Bronchial epithelial cell (primary cell): ENCODE measurements at places on chromosomes 4 and X. TPM values are rescaled to one million over a fixed set of nuclear protein-coding genes. Genes with fewer than 3 reads are reported as not detected.
A peak's percentile ranks its signal among the peaks of the same experiment; 100 is the strongest.

ERVMER34-1 gene
- total RNA-seq = 0.51 and 3.2 TPM in 2 replicates

SLC10A7 gene
- 7.4 and 10.4 TPM in 2 replicates for total RNA-seq

ETDB gene
- not detected in 2 replicates for total RNA-seq

SRPK3 gene
- under 0.01 and 0.26 TPM in 2 replicates for total RNA-seq

TMPRSS11D gene
- 8.7 and 15.1 TPM in 2 replicates for total RNA-seq

PRICKLE3 gene
- 12.1 and 13.4 TPM in 2 replicates for total RNA-seq

SLC25A31 gene
- not detected in 2 replicates for total RNA-seq

XAGE2 gene
- total RNA-seq = not detected in 2 replicates

GRIA3 gene
- total RNA-seq = 0.26 and 0.51 TPM in 2 replicates

GCNA gene
- 1.6 and 1.7 TPM in 2 replicates for total RNA-seq

CCKAR gene
- not detected in 2 replicates for total RNA-seq

DNA sequence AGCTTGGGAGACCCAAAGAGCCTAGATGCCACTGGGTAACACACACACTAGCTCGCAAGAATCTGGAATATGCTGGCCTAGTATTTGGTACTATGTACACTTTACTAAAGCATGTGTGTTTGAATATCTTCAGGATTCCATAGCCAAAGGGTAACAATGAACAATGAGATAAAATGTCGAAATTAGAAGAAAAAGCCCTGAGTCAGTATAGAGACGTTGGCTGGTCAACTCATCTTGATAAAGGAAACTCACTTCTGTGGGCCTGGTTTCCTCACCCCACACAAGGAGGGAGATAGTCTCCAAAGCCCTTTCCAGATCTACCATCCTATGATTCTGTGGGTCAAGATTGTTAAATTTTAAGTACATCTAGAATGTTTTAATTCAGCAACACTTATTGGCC is 6.9 kb downstream of the ZDHHC9 start:
- no peak for DNase-seq

- DNase-seq = no peak
Observed at GRCh38 chr4:184769141-184769765, 35.4 kb upstream of the CENPU start.

GRCh38 chr4:23922013-23922412 is 32.2 kb upstream of the PPARGC1A start:
- DNase-seq = no peak

DNA sequence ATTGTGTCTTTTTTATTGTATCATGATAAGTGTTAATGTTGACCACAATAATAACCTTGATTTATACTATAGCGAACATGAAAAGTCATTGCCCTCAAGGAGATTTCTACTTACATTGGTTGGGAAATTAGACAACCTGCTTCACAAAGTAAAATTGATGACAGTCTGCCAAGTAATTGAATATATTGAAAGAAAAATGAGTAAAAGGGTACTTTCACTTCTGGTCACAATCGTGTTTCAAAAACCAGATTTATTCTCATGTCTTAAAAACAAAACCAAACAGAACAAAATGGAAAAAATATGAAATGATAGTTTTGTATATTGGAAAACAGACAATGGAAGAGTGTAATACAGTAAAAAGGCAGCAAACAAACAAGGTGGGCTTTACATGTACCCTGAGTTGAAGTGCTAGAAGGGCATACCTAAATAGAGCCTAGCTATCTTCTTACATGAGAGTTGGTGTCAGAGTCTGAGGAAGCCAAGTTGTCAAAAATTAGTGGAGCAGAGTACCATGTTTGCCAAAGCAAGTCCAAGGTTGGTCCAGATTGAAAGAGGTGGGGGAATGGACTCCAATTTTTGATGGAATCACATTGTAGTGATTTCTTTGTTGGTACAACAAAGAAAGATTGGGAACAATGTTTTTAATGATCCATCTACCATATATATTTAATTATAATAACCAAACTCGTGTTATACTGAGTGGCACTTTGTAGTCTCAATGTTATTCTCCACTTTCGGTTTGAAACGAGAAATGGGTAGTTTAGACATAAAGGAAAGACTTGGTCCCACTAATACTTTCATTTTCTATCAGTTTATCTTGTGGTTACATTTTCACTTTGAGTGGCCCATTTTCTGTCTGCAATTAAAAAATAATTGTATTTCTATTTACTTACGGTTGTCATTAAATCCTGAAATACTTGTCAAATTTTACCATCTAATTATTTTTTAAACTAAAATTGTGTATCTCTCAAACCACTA is 775.6 kb downstream of the STIM2 start:
- no peak for DNase-seq

DNA sequence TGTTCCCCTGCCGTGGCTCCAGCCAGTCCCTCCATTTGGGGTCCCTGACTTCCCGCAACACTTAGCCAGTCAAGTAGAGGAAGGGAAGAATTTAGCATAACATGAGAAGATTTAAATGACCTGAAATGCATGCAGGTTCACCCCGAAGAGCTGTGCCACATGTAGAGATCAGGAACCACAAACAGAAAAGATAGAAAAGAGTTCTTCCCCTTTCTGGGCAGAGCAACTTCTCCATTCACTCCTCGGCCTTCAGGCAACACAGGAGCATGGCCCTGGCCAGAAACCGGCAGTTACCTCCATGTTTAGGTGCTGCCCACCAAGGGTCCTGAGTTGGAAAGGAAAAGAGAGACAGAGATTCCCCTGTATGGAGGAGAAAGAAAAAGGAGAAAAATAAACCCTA is 5.2 kb downstream of the NLRP2B start:
- no peak for DNase-seq

DNA sequence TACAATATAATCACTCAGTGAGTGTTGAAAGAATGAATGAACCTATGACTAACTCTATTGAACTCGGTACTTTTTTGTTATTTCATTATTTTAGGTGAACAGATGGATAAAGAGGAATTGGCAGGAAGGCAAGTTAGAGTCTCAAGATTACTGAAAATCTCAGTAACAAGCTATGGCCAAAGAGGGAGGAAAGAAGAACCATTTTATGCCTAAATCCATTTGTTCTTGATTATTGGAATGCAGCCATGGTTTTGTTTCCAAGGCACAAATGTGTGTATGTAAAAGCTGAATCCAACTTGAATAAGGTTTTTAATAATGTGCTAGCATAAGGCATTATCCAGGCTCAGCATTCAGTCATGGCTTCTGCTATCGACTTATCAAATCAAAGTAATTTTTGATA is 196.4 kb downstream of the DTHD1 start:
- no peak for DNase-seq

DNA sequence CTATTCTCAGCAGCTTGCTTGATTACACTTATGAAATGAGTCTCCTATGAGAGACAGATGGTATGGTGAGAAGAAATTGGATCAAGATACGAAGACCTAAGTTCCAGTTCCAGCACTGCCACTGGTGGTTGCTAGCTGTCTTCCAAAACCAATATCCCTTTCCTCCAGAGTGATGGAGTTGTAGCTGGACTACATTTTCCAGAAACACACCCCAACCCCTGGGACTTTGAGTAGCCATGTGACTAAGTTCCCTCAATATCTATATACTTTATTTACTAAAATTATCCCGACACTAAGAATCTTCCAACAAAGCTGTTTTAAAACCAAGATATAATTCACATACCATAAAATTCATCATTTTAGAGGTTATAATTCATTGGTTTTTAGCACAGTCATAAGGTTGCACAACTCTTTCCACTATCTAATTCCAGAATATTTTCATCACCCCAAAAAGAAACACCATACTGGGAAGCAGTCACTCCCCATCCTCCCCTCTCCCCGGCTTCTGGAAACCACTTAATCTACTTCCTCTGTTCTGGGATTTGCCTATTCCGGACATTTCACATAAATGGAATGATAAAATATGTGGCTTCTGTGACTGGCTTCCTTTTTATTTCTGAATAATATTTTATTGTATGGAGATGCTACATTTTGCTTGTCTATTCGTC is 118.0 kb downstream of the MANBA start:
- no peak for DNase-seq

DNA sequence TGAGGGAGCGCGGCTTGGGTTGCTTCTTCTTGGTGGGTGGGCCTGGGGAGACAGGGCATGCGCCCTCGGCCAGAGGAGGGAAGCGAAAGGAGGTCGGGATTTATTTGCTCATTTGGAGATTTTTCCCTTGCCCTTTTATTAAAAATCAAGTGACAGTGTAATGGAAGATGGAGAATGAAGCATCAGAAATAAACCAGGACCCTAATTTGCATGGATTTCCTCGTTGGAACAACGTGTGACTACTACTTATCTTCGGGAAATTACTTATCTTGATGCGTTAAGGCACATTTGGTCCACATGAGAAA is 709 bp upstream of the CLOCK start:
- no peak for DNase-seq

DNA sequence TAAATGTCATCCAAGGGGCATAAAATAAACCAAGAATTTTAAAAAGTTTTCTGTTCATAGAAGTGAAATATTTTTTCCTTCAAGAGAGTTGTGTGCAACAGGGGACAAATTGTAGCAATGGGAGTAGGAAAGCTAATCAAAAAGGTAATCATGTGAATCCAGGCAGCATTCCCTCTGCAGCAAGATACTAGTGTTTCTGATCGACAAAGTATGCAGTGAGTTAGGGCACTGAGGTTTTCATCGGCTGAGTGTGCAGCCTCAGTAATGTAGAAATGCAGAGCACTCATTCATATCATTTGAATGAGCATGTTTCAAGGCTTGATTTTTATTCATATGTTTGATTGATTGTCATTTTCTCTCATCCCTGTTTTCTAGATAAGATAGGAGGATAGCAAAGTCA is 321.7 kb downstream of the PCDH7 start:
- no peak for DNase-seq

DNA sequence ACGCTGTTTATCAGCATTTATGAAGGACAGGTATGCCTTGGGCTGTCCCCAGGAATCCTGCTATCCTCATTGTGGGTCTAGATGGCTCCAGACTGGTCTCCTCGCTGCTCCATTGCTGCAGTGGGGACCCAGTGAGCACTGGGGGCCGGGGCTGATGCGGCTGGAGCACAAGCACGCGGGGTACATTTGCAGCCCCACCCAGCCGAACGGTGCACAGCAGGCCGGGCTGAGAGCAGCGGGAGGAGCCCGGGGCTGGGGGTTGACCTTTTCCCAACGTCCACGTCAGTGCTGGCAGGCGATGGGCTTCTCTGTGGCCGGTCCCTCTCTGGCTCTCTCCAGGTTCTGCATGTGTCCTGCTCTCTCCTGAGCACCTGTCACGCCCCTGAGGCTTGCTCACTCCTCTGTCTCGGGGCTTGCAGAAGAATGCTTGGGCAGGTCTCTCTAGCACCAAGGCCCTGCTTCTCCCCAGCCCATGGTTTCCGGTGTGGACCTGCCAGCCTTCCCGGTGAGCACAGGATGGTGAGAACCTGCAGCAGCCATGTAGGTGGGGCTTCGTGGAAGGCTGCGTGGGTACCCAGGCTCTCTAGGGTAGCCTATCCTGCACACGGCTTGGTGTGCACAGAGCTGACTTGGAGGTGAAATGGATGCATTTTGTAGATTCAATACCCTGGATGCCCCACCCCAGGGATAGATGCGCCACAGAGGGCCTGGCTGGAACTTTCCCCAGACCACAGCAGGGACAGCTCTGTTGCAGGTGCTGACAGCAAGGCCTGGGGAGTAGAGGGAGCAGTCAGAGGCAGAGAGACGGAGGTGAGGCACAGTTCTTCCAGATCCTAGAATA is 89.1 kb upstream of the ADRA2C start:
- no peak for DNase-seq

GRCh38 chr4:108370291-108371141 is 201.8 kb upstream of the LEF1 start:
- DNase-seq = no peak

GRCh38 chr4:40550196-40550595 is 79.5 kb downstream of the RBM47 start:
- DNase-seq = no peak

DNA sequence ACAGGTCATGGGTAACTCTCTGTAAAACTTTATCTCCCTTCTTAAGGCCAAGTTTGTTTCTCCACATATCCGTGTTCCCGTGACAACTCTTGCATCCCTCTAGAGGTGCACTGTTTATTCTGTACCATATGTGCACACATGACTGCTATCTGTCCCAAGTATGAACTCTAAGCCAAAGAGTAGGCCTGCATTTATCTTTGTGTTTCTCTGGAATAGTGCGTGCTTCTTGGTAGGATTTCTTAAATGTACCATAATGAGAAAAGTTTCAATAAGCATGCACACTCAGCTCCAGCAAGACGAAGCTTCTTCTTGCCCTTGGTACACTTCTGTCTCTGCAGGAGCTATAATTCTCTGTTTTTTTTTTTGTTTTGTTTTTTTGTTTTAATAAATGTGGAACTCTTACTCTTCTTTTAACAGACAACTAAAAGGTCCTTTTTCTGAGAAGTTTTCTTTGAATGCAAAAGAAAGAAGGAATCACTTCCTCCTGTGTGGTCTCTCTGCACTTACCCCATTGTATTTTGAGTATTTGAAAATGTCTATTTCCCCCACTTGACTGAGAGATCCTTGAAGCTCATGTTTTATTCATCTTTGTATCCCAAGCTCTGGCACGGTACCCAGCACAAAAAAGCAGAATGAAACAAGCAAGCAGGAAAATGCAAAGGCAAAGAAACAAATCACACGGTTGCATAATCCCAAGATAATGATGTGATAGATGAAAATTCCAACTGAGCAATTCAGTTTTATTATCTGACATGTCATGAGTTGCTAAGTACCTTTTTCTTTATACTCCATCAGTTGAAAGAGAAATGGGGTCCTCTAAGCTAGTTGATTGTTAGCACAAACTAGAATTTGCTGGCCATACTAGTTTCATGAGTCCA is 521.9 kb upstream of the BOD1L1 start:
- DNase-seq = no peak

DNA sequence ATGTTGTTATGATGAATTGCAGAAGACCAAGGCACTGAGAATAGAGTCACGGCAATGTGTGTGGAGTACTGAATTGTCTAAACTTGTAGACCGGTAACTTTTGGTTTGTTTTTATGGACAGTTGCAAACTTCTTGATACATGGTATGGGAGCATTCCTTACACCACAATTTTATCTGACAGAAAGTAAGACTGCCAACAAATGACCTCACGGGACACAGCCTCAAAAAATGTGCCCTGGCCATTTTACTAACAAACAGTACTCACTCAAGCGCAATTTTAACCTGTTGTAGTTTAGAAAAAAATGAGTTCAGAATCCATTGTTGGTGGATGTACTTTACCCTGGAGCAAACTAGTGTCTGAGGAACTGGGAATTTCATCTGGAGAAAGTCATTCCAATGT is 321.2 kb downstream of the CAMK2D start:
- DNase-seq = no peak

GRCh38 chr4:14023036-14023435 is 395.5 kb upstream of the BOD1L1 start:
- no peak for DNase-seq

DNA sequence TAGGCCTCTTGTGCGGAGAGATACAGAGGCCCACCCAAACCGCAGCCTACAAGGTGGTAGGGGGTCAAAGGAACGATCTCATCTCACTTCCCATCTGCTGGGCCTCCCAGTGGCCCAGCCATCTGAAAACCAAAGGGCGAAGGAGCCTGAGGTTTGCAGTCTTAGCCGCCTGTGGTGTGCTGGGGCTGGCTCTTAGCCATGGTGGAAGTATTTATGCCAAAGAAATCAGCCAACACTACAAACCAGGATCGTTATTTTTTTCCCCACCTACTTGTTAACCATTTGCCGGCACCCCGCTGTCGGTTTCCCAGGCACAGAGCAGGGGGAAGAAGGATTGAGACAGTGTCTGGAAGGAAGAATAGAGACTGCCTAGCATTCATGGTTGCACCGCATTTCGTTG is 30.9 kb upstream of the CDKL5 start:
- no peak for DNase-seq

GRCh38 chr4:17635056-17635455 is 20.6 kb downstream of the MED28 start:
- DNase-seq = no peak

GRCh38 chr4:154478547-154478946 is 13.1 kb downstream of the DCHS2 start:
- DNase-seq = no peak

- peak; percentile 39 for DNase-seq
Observed at GRCh38 chrX:49291615-49292337, 11.7 kb upstream of the GAGE10 start.
